ENCODE measurements at places on chromosomes 1 and 21.

GRCh38 chr1:54997711-54997986 lies 1.1 kb upstream of the BSND start:
- peak; percentile 59 for DNase-seq

- DNase-seq, result no peak
Observed at GRCh38 chr21:28473530-28474220, 519.0 kb downstream of the LTN1 start.

DNA sequence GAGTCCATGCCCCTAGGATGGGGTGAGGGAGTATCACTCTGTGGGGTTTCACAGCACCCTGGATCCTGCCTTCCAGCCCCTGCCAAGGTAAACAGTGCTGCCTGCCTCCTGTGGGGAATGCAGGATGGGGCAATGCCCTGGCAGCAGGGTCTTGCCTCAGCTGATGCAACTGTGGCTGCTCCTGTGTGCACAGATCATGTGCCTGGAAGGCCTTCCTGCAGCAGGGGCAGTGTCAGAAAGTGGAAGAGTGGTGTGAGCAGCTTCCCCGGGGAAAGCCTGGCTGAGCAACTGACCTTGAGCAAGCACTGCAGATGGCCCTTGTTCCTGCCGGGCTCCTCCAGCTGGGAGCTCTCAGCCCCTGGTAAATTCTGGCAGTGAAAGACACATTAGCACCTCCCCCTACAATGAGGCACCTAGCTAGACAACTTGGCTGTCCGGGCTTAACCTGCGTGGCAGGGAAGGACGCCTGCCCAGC lies 9.9 kb downstream of the TOR3A start:
- no peak for DNase-seq

GRCh38 chr21:15272171-15272570 lies 207.4 kb upstream of the NRIP1 start:
- DNase-seq, result no peak

DNA sequence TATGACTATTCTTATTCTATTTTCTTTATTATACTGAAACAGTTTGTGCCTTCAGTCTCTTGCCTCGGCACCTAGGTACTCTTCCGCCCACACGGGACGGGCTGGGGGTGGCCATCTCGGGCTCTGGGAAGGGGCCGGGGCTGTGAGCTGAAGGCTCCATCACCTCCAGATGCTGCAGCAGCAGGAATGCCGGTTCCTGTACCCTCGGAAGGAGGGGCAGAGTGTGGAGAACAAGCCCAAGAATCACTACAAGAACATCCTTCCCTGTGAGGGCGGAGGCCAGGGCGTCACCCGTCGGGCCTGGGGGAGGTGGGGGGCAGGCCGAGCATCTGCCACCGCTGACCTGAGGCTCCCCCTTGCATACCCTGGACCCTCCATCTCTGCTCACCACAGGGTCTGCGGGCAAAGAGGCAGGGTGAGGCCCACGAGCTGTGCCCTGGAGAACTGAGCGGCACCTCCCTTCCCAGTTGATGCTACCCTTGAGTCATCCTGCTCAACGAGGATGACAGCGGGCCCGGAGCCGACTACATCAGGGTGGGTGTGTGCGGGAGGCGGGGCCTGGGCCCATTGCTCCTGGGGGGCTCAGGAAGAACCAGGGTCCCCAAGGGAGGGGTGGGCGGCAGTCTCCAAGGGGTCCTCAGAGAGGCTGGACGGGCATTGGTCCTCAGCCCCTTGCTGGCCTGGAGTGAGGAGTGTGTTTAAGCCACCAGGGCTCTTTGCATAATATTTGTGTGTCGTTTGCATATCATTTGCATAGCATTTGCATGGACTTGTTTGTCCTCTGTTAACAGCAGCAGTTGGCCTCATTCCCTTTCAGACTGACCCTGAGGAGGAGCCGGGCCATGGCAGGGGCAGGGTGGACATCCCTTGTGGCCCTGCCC lies 7.5 kb downstream of the RNF223 start:
- no peak for DNase-seq

GRCh38 chr21:44516828-44517174 lies 23.2 kb downstream of the KRTAP10-1 start:
- DNase-seq, result no peak

DNA sequence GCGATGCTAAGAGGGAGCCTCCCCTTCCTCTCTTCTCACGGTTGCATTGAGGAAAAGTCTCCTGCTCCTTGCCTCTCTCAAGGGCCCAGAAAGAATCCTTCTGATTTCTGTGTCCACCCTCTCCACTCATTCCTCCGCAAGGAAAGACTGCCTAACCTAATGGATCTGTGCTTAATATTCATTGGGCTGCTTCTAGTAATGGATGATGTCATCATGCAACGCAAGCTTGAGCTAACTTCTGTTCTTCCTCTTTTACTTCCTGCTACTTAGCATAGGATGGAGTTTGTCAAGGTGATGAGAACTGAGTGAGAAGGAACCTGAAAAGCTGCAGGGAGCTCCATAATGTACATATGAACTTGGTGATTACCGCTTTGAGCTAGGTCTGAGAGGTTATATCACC lies 35.2 kb upstream of the HMGB4 start:
- DNase-seq, result no peak

DNA sequence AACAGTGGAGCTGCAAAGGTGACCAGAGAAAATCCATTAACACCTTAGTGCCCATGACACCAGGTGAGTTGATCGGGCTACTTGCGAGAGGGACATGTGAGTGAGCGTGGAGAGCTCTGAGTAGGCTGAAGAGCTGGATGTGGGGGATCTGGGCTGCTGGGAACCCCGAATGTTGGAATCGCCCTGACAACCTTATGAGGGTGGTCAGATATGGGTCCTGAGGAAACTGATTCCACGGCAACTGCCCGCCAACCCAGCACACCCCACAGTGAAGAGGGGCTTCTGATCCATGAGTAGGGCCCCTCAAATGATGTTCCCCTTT lies 705 bp upstream of the QSOX1 start:
- no peak for DNase-seq

- DNase-seq, result no peak
Observed at GRCh38 chr1:241308011-241308410, 49.0 kb downstream of the RGS7 start.

- peak; percentile 19 for DNase-seq
Observed at GRCh38 chr1:204151552-204152309, at the start of gene ETNK2. TSS of gene ETNK2 (minus strand) at chr1:204152044. CDS start at chr1:204151852, 192 bp downstream.

- no peak for DNase-seq
Observed at GRCh38 chr1:156772728-156773497, 5.6 kb downstream of the PRCC start.

- DNase-seq, result no peak
Observed at GRCh38 chr1:74396933-74397332, 115.5 kb downstream of the LRRC53 start.

GRCh38 chr1:224668984-224669383 lies 52.9 kb downstream of the CNIH3 start:
- peak; percentile 53 for DNase-seq

- no peak for DNase-seq
Observed at GRCh38 chr1:92315766-92316599, 17.1 kb downstream of the RPAP2 start.

DNA sequence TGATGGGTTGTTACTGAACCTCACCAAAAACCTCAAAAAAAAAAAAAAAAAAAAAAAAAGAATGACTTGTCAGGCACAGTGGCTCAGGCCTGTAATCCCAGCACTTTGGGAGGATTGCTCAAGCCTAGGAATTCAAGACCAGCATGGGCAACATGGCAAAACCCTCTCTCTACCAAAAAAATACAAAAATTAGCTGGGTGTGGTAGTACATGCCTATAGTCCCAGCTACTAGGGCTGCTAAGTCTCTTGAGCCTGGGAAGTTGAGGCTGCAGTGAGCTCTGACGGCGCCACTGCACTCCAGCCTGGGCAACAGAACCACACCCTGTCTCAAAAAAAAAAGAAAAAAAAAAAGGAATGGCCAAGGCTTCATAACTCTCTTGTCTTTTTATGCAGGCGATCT lies 11.1 kb downstream of the CHAF1B start:
- no peak for DNase-seq

GRCh38 chr1:220755309-220755708 lies 7.2 kb downstream of the MTARC2 start:
- no peak for DNase-seq

DNA sequence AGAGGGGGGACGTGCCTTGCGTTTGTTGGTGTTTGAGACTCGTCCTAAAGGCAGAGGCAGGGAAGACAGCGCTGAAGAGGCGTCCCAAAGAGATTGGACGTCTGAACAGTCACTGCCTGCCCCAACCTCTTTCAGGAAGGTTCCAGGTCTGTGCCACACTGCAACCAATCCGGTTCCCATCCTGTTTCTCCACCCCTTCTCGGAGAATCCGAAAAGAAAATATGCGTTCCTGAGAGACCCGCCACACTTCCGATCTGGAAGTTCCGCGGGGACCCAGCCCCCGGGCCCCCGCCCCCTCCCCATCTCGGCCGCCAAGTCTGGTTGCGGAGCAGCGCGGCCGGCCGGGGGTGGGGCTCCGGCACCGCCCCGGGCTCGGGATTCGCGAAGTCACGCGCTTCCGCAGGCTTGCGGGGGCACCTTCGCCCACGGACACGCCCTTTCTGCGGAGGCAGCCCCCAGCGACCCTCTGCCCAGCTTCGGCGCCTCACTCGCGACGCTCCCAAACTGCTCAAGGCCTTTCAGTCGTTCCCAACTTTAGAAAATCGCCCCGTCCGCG lies 124.5 kb upstream of the DPYD start:
- no peak for DNase-seq

- DNase-seq, result no peak
Observed at GRCh38 chr1:182229451-182229850, 162.1 kb downstream of the GLUL start.

- DNase-seq, result no peak
Observed at GRCh38 chr1:36421649-36422048, 23.9 kb upstream of the LSM10 start.

DNA sequence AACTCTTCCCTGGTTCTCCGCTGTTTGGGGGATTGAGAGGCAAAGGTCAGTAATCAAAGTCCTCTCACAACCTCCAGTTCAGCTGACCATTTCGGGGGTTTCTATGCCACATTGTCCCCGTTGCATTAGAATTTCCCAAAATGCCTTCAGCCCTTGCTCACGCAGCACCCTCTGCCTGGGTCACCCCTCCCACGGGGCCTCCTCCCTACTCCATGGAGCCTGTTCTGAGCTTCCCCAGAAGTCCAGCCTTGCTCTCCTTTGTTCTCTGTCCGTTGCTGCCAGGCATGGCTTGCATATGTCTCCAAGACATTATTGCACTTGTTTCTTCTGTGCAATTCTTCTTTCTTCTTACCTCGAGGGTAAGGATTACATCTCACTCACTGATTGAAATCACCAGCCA lies 16.5 kb downstream of the DMRTB1 start:
- DNase-seq, result no peak

DNA sequence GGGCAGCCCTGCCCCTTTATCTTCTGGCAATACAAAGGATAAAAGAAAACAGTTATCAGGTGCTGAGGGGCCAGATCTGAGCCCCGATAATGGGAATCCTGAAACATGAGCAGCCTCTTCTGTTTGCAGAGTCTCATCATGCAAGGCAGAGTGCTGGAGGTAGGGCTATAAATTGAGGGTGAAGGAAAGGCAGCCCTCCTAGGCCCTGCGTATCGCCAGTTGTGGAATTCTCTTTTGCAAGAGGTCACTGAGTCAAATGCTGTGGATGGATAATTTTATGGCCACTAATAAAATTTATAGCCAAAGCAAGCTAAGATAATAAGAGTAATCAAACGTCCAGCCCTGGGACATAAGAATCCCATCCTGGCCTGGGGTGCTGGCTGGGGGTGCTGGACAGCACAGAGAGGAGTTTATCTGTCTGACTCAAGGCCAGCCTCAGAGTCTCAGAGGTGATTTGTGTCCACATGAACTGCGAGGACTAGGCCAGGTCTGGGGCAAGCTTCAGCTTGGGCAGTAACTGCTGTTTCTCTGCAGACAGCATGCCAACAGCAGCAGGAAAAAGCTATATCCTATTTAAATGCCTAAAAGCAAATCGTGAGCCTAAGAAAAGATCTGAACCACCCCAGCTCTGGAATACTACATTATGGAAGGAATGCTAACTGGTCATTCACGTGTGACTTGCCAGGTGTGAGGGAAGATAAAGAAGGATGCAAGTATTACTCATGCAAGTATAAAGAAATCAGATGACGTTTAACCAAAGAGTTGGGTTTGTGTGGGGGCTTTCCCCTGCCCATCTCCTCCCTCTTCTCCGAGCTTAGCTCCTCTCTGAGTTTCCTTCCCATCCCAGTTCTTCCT lies 254.8 kb downstream of the KIF26B start:
- no peak for DNase-seq

GRCh38 chr1:63968663-63969440 lies 195.0 kb downstream of the ROR1 start:
- no peak for DNase-seq

DNA sequence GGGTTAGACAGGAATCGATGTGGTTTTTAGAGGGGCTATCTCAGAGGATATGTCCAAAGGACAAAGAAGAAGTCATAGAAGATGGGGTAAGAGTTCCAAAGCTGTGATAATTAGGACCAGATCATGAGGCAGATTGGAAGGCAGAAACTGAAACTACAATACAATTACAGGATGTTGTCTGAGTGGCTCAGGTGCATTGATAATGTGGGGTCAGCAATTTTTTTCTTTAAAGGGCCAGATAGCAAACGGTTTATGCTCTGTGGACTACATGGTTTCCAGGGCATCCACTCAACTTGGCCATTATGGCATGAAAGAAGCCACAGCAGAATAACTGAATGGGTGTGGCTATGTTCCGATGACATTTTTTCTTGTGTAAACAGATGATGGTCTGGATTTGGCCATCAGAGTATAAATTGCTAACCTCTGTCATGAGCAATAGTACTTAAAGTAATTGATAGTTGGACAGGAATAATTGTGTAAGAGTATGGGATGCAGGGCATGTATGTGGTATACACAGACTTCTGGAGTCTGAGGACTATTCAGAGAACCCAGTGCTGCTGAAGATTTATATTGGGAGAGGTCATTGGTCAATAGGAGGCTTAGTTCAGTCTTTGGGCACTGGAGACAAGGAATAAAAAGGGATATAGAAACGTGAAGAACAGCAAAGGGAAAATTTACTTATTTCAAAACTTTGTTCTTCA lies 198.4 kb upstream of the ADGRL4 start:
- DNase-seq, result peak; percentile 72

DNA sequence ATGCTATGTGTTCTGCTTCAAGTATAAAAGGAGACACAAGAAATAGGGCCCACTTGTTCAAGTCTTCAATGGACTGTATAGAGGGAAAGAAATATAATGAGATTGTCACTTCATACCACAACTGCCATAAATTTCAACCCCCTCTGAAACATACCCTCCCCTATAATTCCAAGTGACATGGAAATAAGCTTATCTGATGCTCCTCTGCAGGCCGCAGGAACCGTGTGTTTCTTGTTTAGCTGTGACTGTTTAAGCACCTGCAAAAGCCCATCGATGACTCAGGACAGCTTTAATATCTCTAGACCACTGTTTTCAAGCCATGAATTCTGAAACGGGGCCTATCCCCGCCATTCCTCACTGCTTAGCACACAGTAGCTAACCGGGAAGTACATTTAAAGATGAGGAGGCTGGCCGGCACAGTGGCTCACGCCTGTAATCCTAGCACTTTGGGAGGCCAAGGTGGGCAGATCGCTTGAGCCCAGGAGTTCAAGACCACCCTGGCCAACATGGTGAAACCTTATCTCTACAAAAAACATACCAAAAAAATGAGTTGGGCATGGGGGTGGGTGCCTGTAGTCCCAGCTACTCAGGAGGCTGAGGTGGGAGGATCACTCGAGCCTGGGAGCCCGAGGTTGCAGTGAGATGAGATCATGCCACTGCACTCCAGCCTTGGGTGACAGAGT lies 4.2 kb downstream of the HLCS start:
- DNase-seq, result no peak

All from RPMI8226 (cell line).